Common myeloid progenitor, CD34-positive (primary cell): ENCODE measurements at places on chromosomes 4 and X.

GRCh38 chr4:79917246-79917645, 155.8 kb downstream of the ANTXR2 start:
- H3K4me3 ChIP-seq = no peak overlapping the region
- no peaks in the 10 kb centered on the region for H3K4me1 ChIP-seq
- no peaks in the 10 kb centered on the region for H3K36me3 ChIP-seq
- H3K27ac ChIP-seq = no peak overlapping the region
- DNase-seq = peak; percentile 75
- no peaks in the 10 kb centered on the region for H3K27me3 ChIP-seq

GRCh38 chrX:150044556-150044955, 106.3 kb upstream of the EOLA2 start:
- no peak overlapping the region for H3K27ac ChIP-seq
- no peaks in the 10 kb centered on the region for H3K4me1 ChIP-seq
- no peak overlapping the region for H3K4me3 ChIP-seq
- DNase-seq = no peak

DNA sequence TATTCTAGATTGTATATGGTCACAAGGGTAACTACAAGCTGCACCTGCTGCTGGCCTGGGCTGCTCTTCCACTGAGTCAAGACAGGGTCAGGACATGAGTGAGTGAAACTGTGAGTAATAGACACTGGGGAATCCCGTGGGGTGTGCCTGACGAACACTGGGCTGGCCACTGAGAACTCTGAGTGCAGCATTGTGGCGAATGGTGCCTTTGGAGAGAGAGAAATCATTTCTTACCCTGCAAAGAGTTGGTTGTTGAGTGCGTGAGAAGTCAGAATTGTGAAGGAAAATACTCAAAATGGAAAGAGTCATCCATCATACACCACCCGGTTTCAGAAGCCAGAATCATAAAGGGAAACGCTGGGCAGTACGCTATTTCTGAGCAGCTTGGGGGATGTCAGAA, 43.1 kb upstream of the LSM6 start:
- no peak overlapping the region for H3K27ac ChIP-seq
- no peaks in the 10 kb centered on the region for H3K27me3 ChIP-seq
- DNase-seq = no peak
- H3K4me3 ChIP-seq = no peak overlapping the region

DNA sequence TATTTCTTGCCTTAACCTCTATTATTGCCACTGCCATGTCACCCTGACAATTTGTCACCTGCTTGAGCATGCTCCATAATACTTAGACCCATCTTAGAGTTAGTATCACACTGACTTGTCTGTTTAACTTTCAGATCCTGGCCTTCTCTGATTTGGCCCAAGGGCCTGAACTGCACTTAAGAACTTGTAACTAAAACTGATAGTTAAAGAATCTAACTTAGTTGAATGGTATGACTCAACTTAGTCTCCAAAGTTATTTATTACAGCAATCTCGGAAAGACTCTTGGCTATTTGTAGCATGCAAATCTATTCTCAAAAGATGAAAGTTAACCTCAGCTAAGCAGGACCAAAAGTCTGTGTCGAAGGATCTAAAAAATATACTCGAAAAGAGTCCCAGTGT, 72.3 kb downstream of the IGSF1 start:
- no peak for DNase-seq
- H3K4me3 ChIP-seq = no peak overlapping the region
- no peak overlapping the region for H3K27ac ChIP-seq
- no peaks in the 10 kb centered on the region for H3K36me3 ChIP-seq
- no peaks in the 10 kb centered on the region for H3K27me3 ChIP-seq

DNA sequence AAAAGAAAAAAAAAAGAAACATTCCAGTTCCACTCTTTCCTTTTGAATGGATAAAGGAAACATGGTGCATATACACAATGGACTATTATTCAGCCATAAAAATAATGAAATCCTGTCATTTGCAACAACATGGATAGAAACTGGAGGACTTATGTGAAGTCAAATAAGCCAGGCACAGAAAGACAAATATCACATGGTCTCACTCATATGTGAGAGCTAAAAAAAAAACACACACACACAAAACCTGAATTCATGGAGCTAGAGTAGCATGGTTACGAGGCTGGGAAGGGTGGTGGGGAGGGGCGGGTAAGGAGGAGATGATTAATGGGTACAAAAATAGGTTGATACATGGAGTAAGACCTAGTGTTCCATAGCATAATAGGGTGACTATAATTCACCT, 22.4 kb upstream of the SH3KBP1 start:
- H3K4me1 ChIP-seq = peaks cover 6% of the 10 kb centered on the region
- DNase-seq = no peak
- no peaks in the 10 kb centered on the region for H3K27me3 ChIP-seq

- no peak for DNase-seq
- no peaks in the 10 kb centered on the region for H3K4me1 ChIP-seq
These were observed 24.4 kb downstream of the SOWAHB start for GRCh38 chr4:76873495-76873894.

DNA sequence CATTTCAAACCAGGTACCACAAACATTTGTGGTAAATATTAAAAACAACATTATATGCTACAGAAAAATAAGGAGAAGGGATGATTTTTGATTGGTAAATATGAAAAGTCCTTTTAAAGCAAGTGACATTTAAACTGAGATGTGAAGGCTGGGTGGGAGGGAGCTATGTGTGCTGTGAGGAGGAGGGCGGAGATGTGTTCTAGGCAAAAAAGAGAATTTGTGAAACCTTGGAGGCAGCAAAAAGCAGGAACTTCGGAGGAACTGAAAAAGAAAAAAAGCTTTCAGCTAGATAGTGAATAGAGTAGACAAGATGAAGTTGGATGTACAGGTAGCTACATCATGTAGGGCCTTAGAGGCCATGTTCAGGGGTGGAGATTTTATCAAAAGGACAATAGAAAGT, 10.1 kb upstream of the ARAP2 start:
- no peaks in the 10 kb centered on the region for H3K36me3 ChIP-seq
- H3K27ac ChIP-seq = no peak overlapping the region
- DNase-seq = no peak
- H3K4me3 ChIP-seq = no peak overlapping the region
- H3K27me3 ChIP-seq = no peaks in the 10 kb centered on the region

DNA sequence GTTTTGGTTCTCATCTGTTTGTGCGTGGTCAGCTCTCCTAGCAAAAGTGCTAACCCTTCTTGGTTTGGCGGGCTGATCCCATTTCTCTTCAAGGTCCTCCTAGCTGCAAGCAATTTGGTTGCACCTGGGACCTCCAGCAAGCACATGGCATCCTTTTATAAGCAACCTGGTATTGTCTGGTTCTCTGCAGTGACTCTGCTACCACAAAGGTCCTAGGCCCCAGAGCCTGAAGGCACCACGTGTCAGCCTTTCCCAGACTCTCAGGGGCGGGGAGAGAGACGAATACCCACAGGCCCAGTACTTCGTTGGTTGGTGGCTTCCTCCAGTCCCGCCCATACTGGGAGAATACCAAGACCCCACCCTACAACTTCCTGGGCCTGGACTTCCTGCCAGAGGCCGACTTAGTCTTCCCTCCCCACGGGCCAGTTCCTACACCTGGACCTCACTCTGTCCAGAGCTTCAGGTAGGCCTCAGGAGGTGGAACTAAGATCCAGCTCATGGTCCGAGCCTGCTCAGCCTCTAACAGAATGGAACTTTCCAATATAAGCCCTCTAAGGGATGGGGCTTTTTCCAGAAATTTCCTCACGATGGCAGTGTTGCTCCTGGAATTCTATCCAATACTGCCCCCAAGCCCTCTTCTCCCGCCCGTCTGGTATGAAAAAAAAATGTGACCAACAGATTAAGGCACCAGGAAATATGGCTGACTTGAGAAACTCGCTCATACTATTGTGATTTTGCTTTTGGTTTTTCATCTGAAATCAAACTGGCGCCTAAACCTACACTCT, 192.5 kb upstream of the STK26 start:
- no peaks in the 10 kb centered on the region for H3K36me3 ChIP-seq
- H3K4me1 ChIP-seq = peaks cover 9% of the 10 kb centered on the region
- no peaks in the 10 kb centered on the region for H3K27me3 ChIP-seq
- peak; percentile 92 for DNase-seq

DNA sequence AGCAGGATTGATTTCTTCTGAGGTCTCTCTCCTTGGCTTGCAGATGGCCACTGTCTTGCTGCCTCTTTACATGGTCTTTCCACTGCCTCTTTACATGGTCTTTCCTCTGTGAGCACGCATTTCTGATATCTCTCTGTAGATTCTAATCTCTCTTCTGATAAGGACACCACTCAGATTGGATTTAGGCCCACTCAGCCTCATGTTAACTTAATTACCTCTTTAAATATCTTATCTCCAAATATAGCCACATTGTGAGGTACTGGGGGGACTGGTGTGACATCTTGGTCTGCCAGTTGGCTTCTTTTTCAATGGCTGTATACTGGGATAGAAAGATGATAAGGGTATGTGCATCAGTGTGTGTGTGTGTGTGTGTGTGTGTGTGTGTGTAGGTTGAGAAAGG, 153.7 kb downstream of the AWAT2 start:
- H3K4me1 ChIP-seq = no peaks in the 10 kb centered on the region

DNA sequence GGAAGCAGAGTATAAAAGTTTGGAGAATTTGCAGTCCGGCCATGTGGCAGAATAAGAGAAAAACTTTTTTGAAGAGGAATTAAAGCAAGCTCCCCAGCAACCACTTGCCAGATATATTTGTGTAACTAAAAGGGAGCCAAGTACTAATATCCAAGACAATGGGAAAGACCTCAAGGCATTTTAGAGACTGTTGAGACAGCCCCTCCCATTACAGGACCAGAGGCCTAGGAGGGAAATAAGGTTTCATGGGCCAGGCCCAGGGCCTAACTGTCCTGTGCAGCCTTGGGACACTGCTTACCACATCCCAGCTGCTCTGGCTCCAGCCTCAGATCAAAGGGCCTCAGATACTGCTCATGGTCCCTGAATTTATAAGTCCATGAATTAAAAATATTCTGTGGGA, 659.4 kb downstream of the PCDH19 start:
- no peak overlapping the region for H3K4me3 ChIP-seq
- no peak overlapping the region for H3K27ac ChIP-seq
- no peaks in the 10 kb centered on the region for H3K27me3 ChIP-seq
- H3K4me1 ChIP-seq = no peaks in the 10 kb centered on the region
- DNase-seq = no peak

- no peaks in the 10 kb centered on the region for H3K27me3 ChIP-seq
- no peaks in the 10 kb centered on the region for H3K36me3 ChIP-seq
- H3K4me1 ChIP-seq = no peaks in the 10 kb centered on the region
- no peak overlapping the region for H3K4me3 ChIP-seq
- no peak overlapping the region for H3K27ac ChIP-seq
These were observed 10.6 kb upstream of the AMOT start for GRCh38 chrX:112851161-112851779.

- DNase-seq = no peak
- H3K27ac ChIP-seq = no peak overlapping the region
- H3K27me3 ChIP-seq = no peaks in the 10 kb centered on the region
- no peak overlapping the region for H3K4me3 ChIP-seq
These were observed 11.6 kb downstream of the USP38 start for GRCh38 chr4:143196323-143196722.

DNA sequence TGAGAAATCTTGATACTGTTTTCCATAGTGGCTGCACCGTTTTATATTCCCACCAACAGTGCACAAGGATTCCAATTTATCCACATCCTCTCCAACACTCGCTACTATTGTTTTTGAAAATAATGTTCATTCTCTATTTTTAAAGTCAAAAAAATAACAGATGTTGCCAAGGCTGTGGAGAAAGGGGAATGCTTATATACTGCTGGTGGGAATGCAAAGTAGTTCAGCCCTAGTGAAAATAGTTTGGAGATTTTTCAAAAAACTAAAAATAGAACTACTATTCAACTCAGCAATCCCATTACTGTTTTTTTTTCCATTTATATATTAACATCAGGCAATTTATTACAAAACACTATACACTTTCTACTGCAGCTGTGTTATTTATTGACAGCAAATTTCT, 208.7 kb downstream of the CBLL2 start:
- H3K36me3 ChIP-seq = no peaks in the 10 kb centered on the region
- no peak overlapping the region for H3K27ac ChIP-seq
- H3K27me3 ChIP-seq = no peaks in the 10 kb centered on the region
- H3K4me1 ChIP-seq = no peaks in the 10 kb centered on the region
- DNase-seq = no peak
- H3K4me3 ChIP-seq = no peak overlapping the region

DNA sequence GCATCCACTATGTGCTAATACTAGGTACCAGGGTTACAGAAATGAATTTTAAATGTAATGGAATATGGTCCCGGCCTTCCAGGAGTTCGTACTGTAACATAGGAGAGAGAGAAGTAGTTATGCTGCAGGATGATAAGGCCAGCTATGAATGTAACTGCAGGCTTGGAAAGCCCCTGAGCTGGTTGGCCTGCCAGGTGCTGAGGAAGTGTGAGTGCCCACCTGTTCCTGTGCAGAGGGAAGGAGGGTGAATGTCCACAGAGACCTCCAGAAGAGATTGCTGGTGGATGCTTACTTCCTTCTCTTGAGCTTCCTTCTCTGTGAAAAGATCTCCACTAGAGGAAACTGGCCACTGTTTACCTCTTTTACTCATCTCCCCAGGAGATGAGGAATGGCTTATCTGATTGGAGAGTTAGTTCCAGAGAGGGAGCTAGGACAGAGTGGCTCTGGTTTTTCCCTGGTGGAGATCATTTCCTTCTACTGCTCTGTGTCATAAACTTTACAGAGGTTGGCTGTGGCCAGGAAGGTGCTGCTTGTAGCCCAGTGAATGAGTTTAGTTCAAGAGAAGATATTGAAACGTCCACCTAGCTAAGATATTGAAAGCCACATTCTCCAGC, 114.0 kb upstream of the LNX1 start:
- peaks cover 13% of the 10 kb centered on the region for H3K4me1 ChIP-seq
- H3K36me3 ChIP-seq = no peaks in the 10 kb centered on the region
- no peaks in the 10 kb centered on the region for H3K27me3 ChIP-seq
- no peak overlapping the region for H3K4me3 ChIP-seq
- DNase-seq = peak; percentile 33
- no peak overlapping the region for H3K27ac ChIP-seq

DNA sequence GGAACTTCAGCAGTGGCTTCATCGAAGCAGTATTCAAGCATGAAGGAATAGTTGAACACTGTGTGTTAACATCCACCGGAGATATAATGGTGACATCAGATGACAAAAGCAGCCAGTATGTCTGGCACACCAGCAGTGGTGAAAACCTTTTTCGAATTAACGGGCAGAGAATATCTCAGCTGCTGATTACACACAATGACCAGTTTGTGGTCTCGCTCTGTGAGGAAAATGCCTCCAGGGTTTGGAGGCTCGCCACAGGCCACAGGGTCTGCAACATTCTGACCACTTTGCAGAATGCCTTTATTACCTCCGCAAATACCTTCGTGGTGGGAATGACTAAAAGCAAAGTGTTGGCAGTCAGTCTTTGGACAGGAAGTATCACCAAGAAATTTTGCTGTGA, 201.5 kb downstream of the NWD2 start:
- H3K27ac ChIP-seq = no peak overlapping the region
- no peaks in the 10 kb centered on the region for H3K36me3 ChIP-seq
- H3K4me1 ChIP-seq = no peaks in the 10 kb centered on the region
- no peak overlapping the region for H3K4me3 ChIP-seq

- H3K4me1 ChIP-seq = no peaks in the 10 kb centered on the region
- H3K36me3 ChIP-seq = no peaks in the 10 kb centered on the region
- H3K4me3 ChIP-seq = no peak overlapping the region
- H3K27me3 ChIP-seq = no peaks in the 10 kb centered on the region
- no peak for DNase-seq
These were observed 25.6 kb downstream of the ZMAT1 start for GRCh38 chrX:101906136-101906796.

- H3K4me1 ChIP-seq = peaks cover 14% of the 10 kb centered on the region
These were observed 208.4 kb downstream of the NWD2 start for GRCh38 chr4:37452952-37453280.
